ENCODE measurements at places on chromosomes 6 and 20.

GRCh38 chr20:1299522-1299921, 29.4 kb downstream of the SDCBP2 start:
- DNase-seq: no peak

DNA sequence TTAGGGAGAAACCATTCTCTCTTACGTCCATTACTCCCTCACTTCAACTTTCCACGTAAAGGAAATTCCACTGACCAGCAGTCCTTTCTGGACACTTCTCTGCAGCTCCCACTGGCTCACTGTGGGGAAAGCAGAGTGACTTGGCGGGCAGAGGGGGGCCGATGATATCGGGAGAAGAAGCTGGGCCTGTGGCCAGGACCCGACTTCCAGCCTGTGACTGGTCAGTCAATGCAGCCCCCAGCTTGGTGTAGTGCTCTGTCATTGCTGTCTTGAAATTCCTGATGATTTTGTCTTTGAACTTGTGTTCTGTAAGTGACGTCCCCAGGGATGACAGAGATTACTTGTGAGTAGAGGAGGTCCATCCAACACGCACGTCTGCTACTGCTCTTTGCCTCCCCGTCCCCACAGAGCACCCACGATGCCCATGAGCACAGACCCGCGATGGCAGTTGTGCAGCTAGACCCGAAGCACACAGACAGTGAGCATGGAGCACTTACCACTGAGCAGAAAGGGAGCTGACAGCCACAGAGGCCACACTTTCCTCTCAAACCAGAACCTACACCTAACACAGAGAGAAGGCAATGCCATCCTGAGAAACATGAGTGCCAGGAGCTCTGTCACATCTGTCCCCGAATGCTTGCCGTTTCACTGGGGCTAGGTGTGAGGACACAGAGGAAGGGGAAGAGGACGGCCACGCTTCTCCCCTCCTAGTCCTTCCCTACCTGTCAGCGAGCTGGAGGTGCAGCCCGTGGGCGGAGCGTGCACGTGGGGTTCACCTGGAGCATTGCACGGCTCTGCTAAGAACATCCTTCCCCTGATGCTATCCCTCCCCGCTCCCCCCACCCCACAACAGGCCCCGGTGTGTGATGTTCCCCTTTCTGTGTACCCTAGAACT, 25.7 kb downstream of the DACT2 start:
- no peak for DNase-seq

DNA sequence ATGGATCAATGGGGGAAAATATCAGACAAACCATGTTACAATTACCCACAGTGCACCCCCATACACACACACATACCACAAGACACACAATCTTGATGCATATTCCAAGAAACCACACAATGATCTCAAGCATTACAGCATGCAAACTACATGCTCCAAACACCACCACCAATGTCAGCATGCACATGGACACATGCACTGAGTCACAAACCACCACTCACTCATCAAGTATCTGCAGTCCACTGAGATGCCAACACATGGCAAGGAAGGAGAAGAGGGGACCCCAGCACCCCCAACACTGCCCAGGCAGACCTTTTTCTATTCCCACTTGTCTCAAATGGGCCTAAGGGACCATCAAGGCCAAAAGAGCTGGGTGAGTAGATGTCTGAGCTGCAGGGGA, 91.6 kb downstream of the PREX1 start:
- DNase-seq: no peak

GRCh38 chr20:63740070-63740626, 572 bp downstream of the SLC2A4RG start:
- DNase-seq: no peak

- DNase-seq: no peak
Observed at GRCh38 chr6:9250852-9251251, 815.5 kb upstream of the SLC35B3 start.

DNA sequence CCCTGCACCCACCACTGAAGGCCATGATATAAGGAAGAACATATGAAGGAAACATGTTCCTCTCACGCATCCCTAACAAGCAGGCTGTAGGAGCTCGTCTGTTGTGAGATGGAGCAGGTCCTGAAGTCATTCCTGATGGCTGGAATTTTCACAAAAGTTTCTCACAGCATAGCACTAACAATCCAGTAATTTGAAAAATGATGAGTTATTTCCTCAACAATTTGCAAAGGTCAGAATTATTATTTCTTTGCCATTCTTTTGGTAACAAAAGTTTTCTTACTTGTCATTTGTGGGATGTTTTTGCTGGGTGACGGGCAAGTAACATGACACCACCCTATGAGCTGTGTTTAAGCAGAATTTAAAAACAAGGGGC, 27.6 kb upstream of the FRMD1 start:
- DNase-seq: no peak

DNA sequence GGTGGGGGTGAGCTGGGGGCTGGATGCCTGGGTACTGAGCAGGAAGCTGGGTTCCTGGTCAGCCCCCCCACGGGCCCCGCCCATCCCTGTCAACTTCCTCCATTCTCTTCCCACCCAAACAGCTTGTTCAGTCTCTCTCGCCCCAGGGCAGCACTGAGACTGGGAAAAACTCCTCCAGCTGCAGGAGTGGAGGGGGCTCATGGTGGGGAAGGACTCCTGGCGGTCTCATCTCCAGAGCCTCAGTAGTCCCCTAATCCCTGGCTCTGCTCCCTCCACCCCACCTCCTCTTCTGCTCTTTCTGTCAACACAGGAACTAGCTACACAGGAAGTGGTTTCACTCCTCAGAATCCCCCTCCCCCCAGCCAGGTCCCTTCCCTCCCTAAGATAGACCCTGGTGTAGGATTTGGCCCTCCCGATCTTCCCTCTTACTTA, at the start of gene GPSM3:
TSS of gene GPSM3 (minus strand) at position 36 of the 432 bp plus-strand sequence. CDS start 130 bp downstream, outside the sequence.
- DNase-seq: no peak

- no peak for DNase-seq
Observed at GRCh38 chr6:9403736-9404135, 968.4 kb upstream of the SLC35B3 start.

DNA sequence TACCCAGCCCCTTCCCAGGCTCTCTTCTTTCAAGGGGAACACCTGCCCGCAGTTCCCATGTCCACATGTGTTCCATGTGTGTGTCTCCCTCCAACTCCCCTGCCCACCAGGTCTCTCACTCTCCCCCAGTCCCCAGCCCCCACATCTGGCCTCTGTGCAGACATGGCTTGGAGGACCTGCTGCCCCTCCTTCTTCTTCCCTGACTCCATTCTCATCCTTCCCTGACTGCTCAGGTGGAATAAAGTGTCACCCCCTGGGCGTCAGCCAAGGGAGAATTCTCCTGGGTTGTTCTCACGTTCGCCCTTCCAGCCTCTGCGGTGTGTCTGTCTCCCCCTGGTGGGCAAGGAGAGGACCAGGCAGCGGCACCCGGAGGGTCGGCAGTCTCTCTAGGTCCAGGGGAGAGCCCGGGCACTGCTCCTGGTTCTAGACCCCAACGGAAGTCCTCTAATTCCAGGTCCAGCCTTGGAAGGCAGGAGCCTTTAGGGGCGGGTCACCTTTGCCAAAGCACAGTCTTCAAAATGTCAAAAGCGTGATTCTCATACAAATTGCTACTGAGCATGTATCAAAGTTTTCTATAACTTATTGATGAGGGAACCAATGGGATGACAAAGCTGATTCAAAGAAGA, 50.5 kb downstream of the EBF4 start:
- DNase-seq: no peak

- DNase-seq: no peak
Observed at GRCh38 chr20:51160821-51161220, 137.9 kb upstream of the KCNG1 start.

- no peak for DNase-seq
Observed at GRCh38 chr6:154951345-154952200, 43.5 kb upstream of the TIAM2 start.

DNA sequence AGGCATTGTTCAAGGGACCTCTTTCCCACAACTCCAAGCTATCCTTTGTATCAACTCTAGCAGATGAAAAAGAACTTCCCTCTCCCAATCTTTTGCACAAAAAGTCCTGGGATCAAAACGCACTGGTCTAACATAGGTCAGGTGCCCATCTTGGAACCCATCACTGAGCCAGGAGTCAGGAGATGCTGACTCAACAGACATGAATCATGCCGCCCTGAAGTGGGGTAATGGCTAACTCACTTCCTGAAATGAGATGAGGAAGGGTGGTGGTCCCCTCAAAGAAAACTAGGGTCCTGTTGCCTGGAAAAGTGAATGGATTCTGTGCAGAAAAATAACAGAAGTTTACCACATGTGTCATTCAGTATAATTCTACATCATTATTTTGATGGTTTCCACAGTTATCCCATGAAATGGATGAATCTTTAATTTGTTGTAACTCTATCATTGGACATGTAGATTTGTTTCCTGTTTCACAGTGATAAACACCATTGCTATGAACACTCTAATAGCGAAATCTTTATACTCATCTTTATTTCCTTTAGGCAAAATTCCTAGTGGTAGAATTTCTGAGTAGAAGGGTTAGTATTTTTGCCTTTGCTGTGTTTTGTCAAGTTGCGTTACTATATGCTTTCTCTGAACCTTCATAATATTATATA, 151.3 kb downstream of the SLC16A10 start:
- DNase-seq: no peak

GRCh38 chr20:47263080-47263464, 93.4 kb downstream of the ZMYND8 start:
- no peak for DNase-seq

- DNase-seq: no peak
Observed at GRCh38 chr6:11987386-11987785, 24.7 kb upstream of the HIVEP1 start.

- DNase-seq: no peak
Observed at GRCh38 chr6:105587349-105588122, 184.7 kb upstream of the PREP start.

DNA sequence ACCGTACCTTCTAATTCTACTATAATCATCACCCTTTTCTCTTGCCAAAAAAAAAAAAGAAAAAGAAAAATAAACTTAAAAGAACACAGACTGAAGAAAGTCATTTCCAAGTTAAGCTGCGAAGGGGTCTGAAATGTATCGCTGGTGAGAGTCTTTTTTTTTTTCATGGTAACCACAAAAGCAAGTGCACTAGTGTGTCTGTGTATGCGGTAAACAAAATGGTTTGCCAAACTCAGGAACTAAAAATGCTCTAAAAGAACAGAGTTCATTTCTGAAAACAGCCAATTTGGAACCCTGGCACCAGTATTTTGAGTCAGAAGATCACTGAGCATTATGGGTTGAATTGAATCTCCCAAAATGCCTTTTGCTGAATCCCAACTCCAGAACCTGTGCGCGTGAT, 46.6 kb downstream of the CDH4 start:
- no peak for DNase-seq

GRCh38 chr6:141195251-141195832, 937.4 kb upstream of the GJE1 start:
- no peak for DNase-seq

DNA sequence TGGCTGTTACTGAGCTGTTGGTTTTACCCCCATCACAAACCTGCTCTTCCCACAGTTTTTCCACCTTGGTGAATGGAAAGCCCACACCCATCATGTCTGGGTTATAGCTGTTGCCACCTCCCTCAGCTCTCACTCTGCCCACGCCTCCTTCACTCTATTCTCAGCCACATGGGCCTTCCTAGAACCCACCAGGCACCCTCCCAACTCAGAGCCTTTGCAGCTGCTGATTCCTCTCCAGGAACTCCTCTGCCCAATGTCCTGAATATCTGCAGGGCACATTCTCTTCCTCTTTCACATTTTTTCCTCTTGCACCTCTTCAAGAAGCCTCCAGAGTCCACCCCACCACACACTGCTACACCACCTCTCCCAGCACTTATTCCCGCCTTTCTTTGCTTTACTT, 177.4 kb downstream of the TBXT start:
- no peak for DNase-seq

DNA sequence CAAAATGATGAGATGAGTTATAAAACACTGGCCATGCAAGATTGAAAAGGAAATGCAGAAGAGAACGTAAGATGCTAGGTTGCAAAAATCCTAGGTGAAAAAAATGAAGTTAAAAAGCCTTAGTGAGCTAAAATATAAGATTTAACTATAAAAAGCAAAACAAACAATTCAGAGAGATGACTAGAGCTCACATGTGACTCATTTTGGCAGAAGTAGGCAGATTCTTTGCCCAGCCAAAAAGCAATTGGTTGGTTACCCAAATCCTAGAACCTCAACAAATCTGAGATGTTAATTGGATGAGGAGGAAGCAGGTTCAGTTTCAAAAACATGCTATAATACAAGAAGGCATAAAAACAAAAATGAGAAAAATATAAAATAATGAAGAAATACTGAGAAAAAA, 249.1 kb downstream of the OGFRL1 start:
- DNase-seq: no peak

DNA sequence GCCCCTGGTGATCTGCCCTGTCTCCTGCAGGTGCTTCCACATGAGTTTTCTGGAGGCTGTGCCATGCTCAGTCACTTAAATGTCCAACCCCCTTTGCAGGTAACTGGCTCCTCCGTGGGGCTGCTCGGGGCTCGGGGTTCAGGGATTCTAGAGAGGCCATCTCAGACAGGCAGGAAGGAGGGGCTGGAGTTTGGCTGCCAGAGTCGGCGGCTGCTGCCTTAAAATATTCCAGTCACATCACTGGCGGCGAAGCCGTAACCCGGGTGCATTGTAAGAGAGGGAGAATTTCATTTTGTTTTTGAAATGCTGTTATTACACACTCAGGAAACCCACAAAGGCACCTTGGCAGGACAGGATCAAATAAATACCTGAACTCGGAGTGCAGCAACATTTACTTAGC, 212.9 kb upstream of the PMEPA1 start:
- no peak for DNase-seq

DNA sequence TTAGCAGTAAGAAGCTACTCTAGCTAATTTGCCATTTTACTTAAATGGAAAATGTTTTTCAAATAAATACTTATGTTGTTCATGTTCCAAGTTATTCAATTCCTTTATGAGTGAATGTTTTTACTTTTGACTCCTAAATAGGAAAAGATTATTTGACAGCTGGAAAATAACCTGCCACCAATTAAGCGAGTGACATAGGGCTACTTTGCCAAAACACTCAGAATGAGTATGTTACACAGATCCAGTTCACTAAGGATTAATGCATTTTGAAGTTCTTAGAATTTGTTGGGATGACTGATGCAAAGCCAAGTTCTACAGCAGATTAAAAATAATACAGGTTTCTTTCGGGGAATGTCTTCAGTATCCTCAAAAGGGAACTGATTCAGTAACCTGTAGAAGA, 144.4 kb downstream of the ADGRG6 start:
- DNase-seq: no peak

DNA sequence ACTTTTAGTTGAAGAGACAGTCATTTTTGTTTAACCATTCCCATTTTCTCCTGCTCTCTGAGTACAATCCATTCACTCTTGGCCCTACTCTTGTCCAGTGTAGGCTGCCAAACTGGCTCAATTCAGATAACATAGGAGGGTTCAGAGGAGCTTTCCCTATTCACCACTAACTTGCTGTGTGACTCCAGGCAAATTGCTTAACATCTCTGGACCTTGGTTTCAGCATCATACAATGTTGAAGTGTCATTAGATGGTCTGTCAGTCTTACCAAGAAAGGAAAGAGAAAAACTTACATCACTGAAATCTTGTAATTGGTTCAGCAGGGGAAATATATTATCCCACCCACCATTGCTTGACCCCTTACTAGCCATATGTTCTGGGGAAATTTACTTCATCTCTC, 171.4 kb upstream of the MCHR2 start:
- DNase-seq: no peak
